Nephron progenitor cell (in vitro differentiated cells): ENCODE measurements at places on chromosomes 4 and X.

DNA sequence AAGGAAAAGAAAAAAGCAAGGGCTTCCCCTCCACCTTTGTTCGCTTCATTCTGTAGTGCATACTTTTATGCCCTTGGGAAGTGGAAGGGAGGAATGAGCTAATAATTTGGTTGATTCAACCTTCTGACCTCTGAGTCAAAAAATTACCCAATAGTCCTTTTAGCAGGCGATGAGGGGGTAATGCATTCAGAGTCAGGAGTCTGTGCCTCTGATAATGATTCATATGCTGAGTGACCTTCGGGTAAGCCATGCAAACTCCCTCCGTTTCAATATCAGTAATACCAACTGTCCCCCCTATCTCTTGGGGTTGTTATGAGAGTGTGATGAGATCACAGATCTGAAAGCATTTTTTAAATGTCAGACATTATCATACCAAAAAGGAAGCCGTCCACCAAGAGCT lies 41.6 kb upstream of the ACSL4 start:
- H3K4me3 ChIP-seq, result no peak overlapping the region
- H3K4me1 ChIP-seq, result no peaks in the 10 kb centered on the region
- DNase-seq, result no peak
- no peak overlapping the region for H3K27ac ChIP-seq

DNA sequence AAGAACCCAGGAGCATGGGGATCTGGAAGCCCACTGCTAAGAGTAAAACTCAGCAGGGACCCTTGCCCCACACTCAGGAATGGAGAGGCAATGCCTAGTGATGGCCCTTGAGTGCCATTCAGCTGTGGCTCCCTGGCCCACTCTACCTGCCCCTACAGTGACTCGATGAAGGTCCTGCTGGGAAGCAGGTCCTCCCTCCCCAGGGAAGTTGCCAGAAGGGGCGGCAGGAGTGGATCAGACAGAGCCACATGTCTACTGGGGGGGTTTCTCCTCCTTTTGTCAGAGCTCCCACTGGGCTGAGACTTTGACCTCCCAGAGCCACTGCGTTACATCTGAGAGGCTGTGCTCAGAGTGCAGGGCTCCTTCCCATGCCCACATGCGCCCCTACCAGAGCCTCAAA lies 1.2 kb downstream of the SLC10A3 start:
- peaks cover 15% of the 10 kb centered on the region for H3K4me1 ChIP-seq
- no peak overlapping the region for H3K27ac ChIP-seq
- DNase-seq, result no peak
- H3K4me3 ChIP-seq, result peak overlapping the region; percentile 82

GRCh38 chr4:8838961-8839431 lies 32.6 kb downstream of the HMX1 start:
- peaks cover 11% of the 10 kb centered on the region for H3K4me1 ChIP-seq
- H3K27me3 ChIP-seq, result peaks cover 24% of the 10 kb centered on the region
- no peak for DNase-seq
- H3K36me3 ChIP-seq, result no peaks in the 10 kb centered on the region
- H3K4me3 ChIP-seq, result no peak overlapping the region

DNA sequence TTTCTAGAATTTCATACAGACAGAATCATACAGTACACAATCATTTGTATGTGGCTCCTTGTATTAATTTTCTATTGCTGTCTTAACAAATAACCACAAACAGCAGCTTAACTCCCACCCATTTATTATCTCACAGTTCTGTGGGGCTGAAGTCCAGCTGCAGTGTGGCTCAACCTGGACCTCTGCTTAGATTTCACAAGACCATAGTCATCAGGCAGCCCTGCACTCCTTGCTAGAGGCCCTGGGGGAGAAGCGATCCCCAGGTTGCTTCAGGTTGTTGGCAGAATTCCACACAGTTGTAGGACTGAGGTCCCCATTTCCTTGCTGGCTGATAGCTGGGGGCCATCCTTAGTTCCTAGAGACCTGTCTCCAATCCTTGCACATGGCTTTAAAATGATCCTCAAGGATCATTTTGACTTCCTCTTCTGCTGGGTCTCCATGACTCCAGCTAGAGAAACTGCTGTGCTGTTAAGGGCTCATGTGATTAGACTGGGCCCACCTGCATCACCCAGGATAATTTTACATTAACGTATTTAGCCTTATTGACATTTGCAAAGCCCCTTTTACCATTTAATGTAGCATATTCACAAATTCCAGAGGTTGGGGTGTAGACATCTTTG lies 60.9 kb upstream of the SMAD1 start:
- H3K4me1 ChIP-seq, result no peaks in the 10 kb centered on the region
- peaks cover 12% of the 10 kb centered on the region for H3K27me3 ChIP-seq
- H3K27ac ChIP-seq, result peak overlapping the region; percentile 16
- DNase-seq, result no peak
- H3K4me3 ChIP-seq, result no peak overlapping the region

- peaks cover 16% of the 10 kb centered on the region for H3K36me3 ChIP-seq
- H3K4me1 ChIP-seq, result peaks cover 60% of the 10 kb centered on the region
- H3K27me3 ChIP-seq, result peaks cover 5% of the 10 kb centered on the region
- no peak for DNase-seq
Measured at GRCh38 chr4:7273738-7274297, 81.5 kb downstream of the SORCS2 start.

DNA sequence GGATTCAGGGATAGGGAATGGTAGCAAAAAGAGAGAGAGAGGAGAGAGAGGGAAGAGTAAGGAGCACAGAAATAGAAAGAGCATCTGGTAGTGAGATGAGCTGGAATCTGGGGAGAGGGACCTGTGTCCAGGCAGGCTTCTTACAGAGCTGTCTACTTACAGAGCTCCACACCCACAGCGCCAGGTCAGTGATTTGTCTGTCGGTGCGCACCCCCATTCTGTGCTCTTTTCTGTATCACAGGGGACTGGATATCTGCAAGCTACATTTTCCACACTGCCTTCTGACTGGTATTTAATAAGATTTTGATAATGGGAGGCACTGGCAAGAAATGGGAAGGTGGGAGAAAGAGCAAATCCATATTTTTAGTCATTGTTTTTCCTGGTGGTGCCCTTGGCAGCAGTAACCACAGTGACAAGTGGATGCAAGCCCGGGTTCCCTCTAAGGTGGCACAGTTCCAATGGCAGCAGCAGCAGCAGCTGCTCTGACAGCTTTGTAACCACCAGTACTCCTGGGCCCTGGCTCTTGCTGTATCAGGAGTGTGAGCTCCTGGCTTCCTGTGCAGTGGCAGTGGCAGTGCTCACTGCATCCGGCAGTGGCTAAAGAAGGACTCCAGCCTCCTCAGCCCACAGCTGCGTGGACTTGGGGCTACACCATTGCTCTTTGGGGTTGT lies 300.5 kb downstream of the TRIML1 start:
- DNase-seq, result no peak
- no peaks in the 10 kb centered on the region for H3K4me1 ChIP-seq
- H3K36me3 ChIP-seq, result no peaks in the 10 kb centered on the region
- no peak overlapping the region for H3K27ac ChIP-seq
- no peak overlapping the region for H3K4me3 ChIP-seq

DNA sequence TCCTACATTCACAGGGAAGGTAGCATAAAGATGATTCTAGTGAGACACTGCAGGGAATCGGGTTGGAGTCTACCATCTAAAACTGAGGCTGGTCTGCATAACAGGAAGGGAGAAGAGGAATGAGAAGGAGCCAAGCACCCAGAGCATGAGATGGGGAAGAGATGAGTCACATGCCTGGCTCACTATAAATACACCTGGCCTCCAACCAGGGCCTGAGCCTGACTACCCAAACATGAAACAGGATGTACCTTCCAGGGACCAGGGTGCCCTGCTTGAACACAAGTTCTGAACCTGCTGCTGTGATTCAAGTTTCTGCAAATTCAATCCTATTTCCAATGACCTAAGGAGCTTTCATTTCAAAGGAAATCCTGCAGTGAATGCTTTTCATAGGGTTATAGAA lies 24.9 kb downstream of the CD99L2 start:
- DNase-seq, result no peak
- H3K4me3 ChIP-seq, result no peak overlapping the region
- H3K4me1 ChIP-seq, result peaks cover 22% of the 10 kb centered on the region
- H3K36me3 ChIP-seq, result peaks cover 40% of the 10 kb centered on the region

DNA sequence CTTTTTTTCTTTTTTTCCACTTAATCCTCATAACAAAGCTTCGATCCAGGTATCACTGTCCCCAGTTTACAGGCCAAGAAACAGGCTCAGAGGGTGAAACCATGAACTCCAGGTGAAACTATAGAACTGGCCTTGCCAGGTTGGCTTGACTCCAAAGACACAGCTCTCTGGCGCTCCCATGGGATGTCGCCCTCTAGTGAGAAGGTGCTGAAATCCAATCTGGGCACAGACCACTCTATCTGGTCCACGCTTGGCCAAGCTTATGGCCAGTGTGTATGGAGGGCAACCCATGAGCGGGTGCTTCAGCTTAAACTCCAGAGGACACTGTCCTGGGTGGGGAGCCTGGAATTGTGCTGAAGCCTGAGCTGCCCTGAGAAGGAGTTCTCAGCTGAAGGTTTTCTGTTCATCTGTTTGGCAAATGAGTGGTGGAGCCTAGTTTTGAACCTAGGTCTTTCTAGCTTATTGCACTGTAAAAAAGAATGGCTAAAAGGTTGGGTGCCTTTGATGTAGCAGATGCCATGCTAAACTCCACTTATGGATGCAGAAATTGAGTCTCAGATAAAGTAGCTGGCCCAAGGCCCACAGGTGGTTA lies 70.5 kb downstream of the SEL1L3 start:
- no peaks in the 10 kb centered on the region for H3K27me3 ChIP-seq
- DNase-seq, result peak; percentile 25
- peaks cover 7% of the 10 kb centered on the region for H3K36me3 ChIP-seq
- no peak overlapping the region for H3K27ac ChIP-seq
- peaks cover 23% of the 10 kb centered on the region for H3K4me1 ChIP-seq

DNA sequence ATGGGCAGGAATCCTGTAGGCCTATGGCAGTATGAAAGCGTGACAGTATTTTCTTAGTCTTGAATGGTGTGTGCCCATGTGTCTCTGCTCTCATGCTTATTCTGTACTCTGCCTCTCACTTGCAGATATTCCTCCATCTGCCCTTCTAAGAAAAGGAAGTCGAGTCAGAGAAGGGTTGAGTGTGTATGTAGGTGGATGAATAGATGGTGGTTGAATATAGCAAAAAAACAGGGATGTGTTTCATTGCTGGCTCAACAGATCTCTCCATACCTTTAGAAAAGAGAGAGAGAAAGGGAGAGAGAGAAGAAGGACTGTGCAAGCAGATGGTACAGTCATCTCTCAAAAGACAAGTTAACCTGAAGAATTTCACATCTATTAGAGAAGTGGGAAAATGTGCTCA lies 381.5 kb downstream of the FBXW7 start:
- peaks cover 25% of the 10 kb centered on the region for H3K4me1 ChIP-seq
- no peaks in the 10 kb centered on the region for H3K36me3 ChIP-seq
- no peak overlapping the region for H3K4me3 ChIP-seq
- peaks cover 17% of the 10 kb centered on the region for H3K27me3 ChIP-seq
- no peak overlapping the region for H3K27ac ChIP-seq
- DNase-seq, result no peak

DNA sequence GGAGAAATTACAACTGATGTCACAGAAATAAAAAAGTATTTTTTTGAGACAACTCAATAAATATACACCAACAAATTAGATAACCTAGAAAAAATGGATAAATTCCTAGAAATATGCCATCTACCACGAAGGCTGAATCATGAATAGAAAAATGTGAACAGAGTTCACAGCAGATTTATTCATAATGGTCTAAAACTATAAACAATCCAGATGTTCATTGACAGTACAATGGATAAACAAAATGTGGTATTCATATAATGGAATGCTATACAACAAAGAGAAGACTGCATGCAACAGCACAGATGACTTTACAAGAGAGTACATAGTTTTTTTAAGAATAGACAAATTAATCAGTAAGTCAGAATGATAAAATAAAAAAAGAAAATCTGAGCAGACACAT lies 55.2 kb downstream of the CLOCK start:
- DNase-seq, result no peak
- no peak overlapping the region for H3K27ac ChIP-seq
- H3K4me1 ChIP-seq, result no peaks in the 10 kb centered on the region
- peaks cover 61% of the 10 kb centered on the region for H3K36me3 ChIP-seq
